Stimulated activated CD4-positive, alpha-beta T cell treated with anti-CD3 and anti-CD28 coated beads, Interleukin-4, amount 100 ng/mL, for 24 hours (primary cell): ENCODE measurements at places on chromosomes 12 and 14.

- DNase-seq: no peak
Observed at GRCh38 chr12:1346126-1346525, 248.3 kb downstream of the FBXL14 start.

- DNase-seq: no peak
Observed at GRCh38 chr12:3004655-3005565, 45.7 kb downstream of the TEAD4 start.

DNA sequence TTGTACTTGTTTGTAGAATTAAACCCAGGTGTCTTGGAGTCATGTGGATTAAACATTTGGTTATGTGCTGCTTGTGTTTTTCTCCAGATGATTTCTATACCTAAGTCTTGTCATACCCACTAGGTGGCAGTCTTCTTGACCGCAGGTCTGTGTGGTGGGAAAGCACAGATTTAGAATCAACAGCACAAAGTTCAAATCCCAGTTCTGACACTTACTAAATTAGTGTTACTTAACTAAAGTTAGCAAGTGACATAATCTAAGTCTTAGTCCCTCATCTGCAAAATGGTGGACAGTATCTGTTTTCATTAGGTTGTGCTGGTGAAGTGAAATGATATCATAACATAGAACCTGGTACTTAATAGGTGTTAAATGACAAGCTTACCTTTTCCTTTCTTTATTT is 151.0 kb upstream of the ARHGAP5 start:
- peak; percentile 15 for DNase-seq

GRCh38 chr14:68677476-68677875 is 115.4 kb downstream of the ZFP36L1 start:
- DNase-seq: no peak

DNA sequence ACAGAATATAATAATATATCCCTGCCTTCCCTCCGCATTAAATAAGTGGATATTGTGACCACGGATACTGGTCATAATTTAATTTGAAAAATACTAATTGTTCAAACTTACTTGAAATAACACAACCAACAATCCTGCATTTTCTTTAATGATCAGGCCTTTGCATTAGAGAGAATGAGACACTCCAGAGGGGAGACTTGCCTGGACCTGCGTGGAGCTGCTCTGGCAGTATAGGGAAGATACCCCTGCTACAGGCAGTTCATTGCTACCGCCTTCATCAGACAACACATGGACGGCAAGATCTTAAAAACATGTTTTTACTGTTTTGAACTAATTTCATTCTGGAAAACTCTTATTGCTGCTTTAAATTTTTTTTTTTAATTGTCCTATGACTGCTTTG is 211.0 kb upstream of the FAR2 start:
- no peak for DNase-seq

DNA sequence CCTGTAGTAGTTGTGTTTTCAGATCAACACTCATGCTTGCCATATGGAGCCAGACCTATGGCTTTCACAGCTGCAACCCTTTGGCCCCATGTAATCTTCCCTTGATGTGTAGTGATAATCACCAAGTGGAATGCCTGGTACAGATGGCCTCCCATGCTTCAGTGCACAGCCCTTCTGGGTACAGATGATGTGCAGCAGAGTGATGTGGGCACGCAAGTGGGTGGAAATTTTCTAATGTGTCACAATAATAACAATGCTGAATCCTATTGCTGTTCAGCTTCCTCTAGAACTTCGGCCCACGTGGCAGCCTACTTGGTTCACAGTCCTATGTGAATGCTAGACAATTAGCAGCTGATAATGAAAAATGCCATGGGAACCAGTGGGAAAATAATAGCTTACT is 188.1 kb downstream of the SNAPC1 start:
- DNase-seq: no peak

DNA sequence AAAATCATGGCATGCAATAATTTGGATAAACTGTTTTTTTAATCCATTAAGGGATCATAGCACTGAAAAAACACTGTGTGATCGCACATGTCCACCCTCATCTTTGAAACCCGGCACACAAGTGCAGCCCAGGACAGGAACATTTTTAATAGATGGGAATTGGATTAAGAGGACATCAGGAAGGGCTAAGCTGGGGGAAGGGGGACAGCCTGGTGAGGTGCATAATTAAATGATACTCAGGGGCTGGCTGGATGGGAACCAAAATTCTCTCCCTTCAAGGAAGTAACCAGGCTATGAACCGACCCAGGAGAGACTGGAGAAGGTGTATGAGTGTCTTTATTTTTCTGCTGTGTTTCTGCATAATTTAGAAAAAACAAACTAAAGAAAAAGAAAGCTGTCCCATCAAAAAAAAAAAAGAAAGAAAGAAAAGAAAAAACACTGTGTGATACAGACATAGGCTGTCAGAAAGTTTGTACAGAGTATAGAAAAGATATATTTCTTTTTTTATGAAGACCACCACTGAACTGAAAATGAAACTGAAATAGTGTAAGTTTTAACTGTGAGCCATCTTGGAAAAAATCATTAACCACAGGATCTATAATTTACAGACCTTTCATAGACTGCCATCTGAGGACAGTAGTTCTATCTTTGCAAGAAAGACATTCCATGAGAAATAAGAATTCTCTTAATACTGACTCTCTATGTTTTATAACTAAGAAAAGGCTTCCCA is 75.1 kb upstream of the SLC38A4 start:
- no peak for DNase-seq

- no peak for DNase-seq
Observed at GRCh38 chr14:70045310-70045709, 143.4 kb downstream of the SLC8A3 start.

GRCh38 chr14:93734086-93734822 is 54.0 kb downstream of the PRIMA1 start:
- no peak for DNase-seq
